Stimulated activated CD8-positive, alpha-beta memory T cell treated with anti-CD3 and anti-CD28 coated beads, Interleukin-4, amount 100 ng/mL, for 48 hours (primary cell): ENCODE measurements at places on chromosomes 3 and 15.

GRCh38 chr3:113111011-113111707 lies 100.2 kb upstream of the BOC start:
- peak; percentile 40 for DNase-seq

DNA sequence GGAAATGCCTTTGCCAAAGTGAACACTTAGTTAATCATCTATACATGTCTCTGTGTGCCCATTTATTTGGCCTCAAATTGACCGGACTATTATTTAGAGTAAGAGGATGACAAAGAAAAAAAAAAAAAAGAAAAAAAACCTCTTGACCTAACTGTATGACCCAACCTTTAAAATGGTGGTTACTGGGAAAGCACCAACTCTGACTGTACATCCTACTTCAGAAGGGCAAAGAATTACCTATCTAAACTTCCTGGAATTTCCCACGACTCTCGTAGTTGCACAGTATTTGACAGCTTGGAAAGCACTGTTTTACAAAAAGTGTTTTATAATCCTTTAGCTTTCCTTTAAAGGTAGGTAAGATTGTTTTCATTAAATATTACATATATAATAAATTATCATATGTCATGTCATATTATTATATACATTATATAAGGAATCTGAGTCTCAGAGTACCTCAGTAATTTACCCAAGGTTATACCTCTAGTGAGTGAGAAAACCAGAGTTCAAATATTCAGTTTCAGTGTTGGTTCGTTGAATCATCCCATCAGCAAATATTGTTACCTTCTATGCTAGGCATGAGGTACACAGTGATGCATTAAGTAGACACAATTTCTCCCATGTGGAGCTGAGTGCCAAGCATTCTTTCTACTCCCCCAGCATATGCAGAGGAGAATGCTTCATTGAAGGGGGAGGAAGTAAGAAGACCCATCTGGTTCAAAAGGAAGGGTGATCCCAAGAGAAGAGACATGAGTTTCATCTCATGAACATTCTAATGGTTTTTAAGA lies 5.0 kb downstream of the BCL2A1 start:
- DNase-seq, result no peak

- DNase-seq, result no peak
Observed at GRCh38 chr15:56732135-56732885, 999 bp downstream of the ZNF280D start.

DNA sequence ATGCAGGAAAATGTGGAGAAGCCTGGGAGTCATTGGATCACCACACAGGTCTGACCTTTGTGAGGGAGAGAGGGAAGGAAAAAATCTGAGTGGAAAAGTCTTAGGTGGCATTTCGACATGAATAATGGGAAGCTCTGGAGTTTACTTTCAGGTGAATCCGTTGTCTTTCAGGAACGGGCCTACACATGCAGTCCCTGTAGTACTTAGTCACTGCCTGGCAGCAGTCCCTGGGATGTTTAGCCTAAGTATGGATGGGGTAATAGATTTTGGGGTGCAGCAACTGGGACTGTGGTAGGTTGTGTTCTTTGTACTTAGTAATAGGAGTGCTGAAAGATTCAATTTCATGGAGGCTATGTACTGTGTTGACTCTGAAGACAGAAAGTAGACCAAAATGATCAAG lies 227.5 kb upstream of the EPHA3 start:
- no peak for DNase-seq

- DNase-seq, result no peak
Observed at GRCh38 chr3:5155241-5155640, 32.3 kb upstream of the EDEM1 start.

DNA sequence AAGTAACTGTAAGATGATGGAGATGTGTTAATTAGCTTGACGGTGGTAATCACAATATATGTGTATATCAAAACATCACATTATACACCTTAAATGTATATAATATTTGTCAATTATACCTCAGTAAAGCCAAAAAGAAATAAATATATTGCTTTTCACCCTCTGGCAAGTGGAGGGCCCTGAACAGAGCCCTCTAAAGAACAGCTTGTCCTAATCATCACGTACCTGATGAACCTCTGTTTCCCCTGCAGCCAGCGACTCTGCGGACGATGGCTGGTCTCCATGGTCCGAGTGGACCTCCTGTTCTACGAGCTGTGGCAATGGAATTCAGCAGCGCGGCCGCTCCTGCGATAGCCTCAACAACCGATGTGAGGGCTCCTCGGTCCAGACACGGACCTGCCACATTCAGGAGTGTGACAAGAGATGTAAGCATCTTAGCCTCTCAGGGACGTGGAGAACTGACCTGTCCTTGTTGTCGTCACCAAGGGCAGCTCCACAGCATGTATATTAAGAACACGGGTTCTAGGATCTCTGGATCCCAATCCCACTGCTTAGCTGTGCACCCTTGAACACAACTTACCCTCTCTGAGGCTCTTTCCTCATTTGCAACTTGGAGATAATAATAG lies 6.3 kb downstream of the THBS1 start:
- DNase-seq, result no peak
